ENCODE measurements at places on chromosomes 1 and 21.

DNA sequence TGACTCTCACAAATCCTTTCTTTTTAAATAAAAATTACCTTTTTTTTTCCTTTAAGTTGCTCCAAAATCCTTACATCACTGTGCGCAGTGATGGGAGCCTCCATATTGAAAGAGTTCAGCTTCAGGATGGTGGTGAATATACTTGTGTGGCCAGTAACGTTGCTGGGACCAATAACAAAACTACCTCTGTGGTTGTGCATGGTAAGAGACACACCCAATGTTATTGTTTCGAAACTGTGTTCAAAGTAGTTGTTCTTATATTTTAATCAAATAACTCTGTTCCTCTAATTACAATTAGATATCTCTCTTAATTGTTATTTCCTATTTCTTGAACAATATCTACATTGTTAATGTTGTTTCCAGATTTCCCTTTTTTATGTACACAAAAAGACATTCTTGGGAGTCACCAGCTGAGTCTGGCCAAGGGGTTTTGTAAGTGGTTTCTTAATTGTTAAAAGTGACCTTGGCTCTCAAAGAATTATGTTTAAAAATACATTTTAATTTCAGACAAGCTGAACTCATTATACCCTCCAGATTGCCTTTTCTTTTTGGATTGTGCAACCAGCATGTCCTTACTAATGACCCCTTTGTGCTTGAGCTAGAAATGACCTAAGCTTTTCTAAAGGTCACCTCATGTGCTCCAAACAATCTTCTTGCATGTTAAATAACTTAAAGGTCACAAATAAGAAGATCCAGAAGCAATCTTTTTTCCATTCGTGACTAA, 250.1 kb downstream of the HMCN1 start:
- DNase-seq = no peak

GRCh38 chr1:201285846-201286245, 2.5 kb downstream of the PKP1 start:
- DNase-seq = no peak

DNA sequence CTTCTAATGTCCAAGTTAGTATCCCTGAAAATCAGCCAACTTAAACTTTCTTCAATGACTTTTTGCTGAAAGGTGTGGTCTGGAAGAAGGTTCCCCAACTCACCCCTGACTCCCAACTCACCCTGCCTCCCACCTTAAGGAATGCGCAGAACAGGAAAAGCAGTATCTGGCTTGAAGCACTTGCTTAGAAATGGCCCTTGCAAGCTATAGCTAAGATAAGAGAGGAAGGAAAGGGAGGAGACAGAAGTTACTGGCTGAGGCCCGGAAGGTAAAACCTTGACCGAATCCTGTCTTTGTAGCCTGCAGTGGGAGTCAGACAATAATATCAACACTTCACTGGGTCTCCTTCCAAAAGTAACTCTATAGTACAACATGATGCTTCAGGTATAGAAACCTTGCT, 2.9 kb downstream of the CYYR1 start:
- DNase-seq = no peak

DNA sequence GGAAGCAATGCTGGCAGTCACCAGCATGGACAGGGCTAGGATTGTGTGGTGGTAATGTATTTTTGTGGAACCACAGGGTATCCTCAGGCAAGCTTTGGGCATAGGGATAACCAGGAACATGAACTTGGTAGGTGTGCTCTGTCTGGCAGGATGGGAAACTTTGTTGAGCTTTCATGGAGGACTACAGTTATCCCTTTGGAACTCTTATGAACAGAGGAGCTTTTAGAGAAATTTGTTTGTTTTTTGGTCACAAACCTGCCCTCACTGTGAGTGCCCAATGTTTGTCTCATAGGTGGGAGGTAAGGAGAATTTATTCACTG, 54.4 kb downstream of the MACF1 start:
- DNase-seq = no peak

DNA sequence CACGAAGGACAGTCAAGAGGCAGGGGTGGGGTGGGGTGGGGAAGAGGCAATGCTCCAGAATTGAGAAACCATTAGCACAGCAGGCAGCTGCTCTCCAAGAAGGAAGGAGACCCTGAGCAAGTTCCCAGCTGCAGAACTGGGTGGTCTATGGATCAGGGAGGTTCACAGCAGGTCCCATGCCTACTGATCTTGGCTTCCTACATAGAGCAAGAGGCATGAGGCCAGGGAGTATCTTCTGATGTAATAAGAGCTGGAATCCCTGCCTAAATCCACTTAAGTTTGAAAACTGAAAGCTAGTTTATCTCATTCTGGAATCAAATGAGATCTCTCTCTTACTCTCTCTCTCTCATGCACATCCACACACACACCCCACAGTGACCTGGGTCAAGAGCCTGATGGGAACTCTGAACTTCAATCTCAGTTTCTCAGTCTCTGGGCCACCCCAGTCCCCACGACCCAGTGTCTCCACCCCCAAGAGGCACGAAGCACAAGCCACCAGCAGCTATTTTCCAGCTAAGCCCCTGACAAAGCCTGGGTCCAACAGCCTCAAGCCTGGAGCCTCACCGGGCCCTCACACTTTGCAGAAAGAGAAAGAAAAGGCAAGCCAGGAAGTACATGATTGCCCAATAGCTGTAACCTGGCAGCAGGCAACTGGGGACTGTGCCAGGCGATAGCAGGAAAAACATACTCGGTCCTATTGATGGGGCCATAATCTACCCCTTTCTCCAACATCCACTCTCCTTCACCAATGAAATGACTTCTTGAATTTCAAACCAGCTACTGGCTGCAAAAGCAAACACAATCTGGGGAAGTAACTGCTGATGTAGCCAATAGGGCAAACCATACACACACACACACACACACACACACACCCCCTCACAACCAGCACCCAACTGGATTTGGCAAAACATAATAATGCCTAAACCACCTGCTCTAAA, 2.2 kb downstream of the NUAK2 start:
- DNase-seq = no peak

- DNase-seq = no peak
Measured at GRCh38 chr1:29849991-29850757, 613.9 kb downstream of the PTPRU start.

GRCh38 chr1:51222136-51222787, 13.8 kb upstream of the RNF11 start:
- DNase-seq = no peak

All from H7 (cell line).